Activated naive CD4-positive, alpha-beta T cell treated with anti-CD3 and anti-CD28 coated beads, Interleukin-2, amount 50 U/mL, for 16 hours (primary cell): ENCODE measurements at places on chromosomes 6 and 20.

DNA sequence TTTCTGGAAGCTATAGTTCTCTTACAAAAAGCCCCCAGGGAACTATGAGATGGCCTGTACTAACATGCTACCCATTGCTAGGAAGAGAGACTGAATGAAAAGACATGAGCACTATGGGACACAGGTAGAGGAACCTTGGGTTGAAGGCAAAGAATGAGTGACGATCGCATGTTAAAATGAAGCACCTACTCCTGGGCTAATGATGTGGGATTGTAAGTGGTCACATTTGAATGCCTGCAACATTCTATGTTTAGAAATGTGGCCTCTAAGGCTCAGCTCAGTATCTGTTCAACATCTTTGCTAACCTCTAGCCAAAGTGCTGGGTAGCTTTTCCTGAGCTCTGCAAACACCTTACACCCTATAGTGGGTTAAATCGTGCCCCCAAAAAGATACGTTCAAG lies 5.2 kb upstream of the ZC3H12D start:
- DNase-seq: no peak

DNA sequence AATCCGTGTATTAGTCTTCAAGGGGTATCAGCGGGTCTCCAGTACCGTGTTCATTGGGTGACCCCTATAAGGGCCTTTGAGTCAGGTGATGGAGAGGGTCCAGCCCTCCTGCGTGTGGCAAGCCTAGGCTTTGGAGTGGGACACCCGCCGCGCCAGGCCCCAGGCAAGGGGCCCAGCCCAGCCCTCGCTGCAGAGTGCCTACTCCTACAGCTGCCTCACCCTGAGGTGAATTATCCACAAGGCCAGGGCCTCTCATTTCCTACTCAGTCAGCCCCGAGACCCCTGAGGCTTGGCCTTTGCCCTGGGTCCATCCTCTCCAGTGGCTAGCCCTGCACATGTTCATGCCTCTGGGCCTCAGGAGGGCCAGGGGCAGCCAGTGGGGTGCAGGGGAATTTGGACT lies 45.1 kb downstream of the TMEM242 start:
- no peak for DNase-seq

DNA sequence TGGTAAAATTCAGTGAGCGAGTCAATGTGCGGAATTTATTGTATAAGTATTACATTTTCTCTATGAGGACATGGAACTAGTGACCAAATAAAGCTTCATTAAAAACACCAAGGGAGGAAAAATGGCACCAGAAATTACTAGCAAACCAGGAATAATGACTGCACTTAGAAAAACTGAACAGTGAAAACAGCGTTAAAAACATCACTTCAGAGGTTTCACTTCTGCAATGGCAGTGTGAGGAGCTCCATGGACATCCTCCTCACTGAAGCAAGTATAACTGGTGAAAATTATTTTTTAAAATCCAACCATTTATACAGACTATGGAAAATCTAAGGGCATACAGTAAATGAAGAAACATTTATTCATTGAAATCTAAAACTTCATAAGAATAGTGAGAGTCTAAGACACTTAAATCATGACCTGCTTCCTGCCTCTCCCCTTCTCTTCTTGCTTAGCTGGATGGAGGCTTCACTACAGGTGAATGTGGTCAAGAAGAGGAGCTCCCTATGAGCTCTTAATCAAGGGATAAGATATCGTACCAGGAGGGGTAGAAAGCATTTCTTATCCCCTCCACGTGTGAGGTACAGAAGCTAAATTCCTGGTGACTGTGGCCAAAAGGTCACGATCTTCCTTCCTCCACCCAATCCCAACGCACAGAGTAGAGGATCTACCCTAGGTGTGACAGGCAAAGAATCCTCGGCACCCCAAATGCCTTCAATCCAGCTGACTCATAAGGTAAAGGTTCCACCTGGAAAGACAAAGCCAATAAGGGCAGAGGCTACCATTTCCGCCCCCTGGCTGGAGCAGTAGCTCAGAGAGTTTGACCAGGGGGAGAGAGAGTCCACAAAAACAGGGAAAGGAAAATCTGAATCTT lies 12.3 kb upstream of the ASF1A start:
- DNase-seq: no peak

DNA sequence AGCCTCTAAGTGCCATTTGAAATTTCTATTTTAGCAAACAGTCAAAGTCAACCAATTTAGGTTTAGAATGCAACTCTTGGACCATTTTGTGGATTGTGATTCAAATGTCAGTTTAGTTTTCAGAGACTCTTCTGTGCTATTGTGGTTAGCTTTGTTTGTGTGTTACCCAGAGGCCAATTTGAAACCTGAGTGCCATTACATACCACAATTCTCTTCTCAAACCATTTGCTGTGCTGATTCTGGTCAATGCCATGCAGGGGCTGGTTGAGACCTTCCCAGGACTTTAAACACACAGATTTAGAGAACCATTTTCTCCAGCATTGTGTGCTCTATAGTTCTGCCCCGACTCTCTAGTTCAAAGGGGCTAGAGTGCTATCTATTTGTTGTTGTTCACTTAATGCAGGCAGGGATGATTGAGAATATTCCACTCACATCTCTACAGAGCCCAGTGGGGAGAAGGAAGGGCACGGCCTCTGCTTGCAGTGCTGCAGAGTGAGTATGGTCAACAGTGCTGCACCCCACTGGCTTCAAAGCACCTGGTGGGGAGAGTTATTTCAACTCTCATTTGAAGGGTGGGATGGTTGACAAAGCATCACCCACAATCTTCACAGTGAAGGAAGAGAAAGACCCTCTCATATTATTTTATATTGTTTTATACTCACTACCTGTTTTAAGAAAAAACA lies 738.2 kb downstream of the COL12A1 start:
- DNase-seq: no peak

GRCh38 chr6:169224716-169225115 lies 28.9 kb downstream of the THBS2 start:
- no peak for DNase-seq

DNA sequence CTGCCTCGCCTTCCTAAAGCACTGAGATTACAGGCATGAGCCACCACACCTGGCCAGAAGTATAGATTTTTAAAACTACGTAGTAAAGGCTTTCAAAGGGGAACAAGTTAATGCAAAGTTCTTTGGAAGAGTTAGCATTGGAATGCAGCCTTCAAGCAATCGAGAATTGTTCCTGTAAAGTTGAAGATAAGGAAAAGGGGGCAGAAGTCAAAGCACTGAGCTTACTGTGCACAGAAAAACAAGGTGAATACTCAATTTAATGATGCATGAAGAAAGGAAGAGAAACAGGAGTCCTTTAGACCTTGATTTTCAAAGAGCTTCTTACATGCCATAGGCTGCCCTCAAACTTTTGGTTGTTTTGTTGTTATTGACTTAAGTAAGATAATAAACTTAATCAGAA lies 29.1 kb upstream of the LGSN start:
- no peak for DNase-seq

GRCh38 chr6:68533339-68533795 lies 101.7 kb upstream of the ADGRB3 start:
- no peak for DNase-seq
